ENCODE measurements at places on chromosomes 12 and 14.

DNA sequence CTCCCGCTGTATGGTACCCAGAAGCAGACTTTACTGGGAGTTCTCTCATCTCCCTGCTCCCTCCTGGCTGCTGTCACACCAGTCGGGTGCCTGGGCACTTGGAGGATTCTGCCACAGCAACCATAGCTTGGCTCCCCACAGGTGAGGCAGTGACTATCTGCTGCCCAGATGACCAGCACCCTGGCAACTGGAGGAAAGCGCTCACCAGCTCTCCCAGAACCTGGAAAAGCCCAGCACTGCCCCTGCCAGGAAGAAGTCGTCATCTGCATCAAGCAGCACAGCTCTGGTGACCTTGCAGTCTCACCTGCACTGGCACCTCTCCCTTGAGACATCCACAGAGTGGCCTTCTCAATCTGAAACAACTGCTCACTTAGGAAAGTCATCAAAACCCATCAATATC is 31.9 kb upstream of the TC2N start:
- no peak for DNase-seq

DNA sequence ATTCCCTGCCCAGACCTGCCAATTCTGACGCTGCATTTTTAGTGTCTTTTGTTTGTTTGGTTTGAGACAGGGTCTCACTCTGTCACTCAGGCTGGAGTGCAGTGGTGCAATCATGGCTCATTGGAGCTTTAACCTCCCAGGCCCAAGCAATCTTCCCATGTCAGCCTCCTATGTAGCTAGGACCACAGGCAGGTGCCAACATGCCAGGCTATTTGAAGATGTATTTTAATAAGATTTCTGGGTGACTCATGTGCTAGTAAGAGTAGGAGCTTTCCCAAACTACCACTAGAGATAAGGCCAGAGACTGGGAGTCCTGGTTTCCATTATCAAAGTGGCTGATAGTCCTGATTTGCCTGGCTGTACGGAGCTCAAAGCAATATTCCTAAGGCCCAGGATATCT is 693.3 kb downstream of the MED13L start:
- DNase-seq = no peak

DNA sequence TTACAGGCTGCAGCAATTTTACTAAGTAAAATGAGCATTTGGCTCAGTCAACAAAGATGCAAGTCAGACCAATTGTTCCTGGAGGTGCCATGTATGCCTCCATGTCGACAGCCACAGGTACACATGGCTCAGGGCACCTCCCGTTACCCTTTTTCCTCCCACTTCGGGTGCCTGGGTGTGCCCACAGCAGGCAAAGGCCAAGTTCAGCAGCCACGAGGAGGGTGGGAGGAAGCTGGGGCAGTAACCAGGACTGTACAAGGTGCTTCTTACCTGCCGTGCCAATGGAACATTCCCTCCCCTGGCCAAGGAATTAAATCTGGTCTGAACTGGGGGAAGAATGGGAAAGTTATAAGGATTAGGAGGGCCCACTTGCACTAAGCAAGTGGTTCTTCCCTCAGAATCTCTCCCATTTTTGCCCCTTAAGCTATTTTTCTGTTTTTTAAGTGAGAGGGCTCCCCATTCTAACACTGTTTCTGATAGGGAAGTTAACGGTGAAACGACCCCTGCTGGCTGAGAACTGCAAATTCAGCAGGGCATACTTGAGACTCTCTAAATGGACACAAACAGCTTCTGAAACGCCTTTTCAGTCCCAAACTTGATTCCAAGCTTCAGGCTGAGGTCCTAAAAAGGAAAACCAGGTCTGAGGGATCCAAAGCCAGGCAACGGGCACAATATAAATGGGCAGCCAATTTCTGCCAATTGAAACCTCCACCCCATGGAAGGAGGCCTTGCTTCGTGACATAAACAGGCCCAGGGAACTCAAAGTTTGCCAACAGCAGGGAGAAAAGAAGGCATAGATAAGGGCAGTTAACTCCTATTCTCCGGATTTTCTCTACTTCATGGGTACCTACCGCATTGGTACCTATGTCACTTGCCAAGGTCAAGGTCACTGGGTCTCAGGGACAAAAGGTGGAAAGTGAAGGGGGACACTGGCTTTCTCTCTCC is 24.8 kb downstream of the CLECL1 start:
- peak; percentile 26 for DNase-seq

DNA sequence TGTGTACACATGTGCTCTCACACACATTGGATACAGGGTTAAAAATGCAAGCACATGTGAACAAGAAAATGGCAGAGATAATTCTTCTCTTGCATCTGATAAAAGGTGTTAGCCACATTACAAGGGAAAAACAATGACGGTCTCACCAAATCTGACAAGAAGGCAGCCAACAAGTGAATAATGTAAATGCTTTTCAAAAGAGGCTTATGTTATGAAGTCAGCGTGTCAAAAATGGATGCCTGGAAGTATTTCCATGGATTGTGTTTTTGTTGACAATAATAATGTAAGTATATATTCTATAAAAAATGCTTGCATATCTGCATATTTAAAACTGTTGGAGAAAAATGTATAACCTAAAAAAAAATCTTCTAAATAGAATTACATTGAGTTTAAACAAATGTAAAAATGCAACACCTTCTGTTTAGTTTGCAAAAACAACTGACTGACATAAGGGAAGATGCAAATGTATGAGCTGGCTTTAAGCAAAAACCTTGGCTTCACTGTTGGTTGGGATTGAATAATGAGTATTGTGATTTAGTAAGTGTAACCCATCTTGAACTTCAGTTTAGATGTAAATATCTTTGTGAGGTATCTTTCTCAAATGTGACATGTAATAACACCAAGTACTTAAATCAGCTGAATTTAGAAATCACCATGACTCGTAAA is 424.9 kb downstream of the PDZRN4 start:
- DNase-seq = no peak

DNA sequence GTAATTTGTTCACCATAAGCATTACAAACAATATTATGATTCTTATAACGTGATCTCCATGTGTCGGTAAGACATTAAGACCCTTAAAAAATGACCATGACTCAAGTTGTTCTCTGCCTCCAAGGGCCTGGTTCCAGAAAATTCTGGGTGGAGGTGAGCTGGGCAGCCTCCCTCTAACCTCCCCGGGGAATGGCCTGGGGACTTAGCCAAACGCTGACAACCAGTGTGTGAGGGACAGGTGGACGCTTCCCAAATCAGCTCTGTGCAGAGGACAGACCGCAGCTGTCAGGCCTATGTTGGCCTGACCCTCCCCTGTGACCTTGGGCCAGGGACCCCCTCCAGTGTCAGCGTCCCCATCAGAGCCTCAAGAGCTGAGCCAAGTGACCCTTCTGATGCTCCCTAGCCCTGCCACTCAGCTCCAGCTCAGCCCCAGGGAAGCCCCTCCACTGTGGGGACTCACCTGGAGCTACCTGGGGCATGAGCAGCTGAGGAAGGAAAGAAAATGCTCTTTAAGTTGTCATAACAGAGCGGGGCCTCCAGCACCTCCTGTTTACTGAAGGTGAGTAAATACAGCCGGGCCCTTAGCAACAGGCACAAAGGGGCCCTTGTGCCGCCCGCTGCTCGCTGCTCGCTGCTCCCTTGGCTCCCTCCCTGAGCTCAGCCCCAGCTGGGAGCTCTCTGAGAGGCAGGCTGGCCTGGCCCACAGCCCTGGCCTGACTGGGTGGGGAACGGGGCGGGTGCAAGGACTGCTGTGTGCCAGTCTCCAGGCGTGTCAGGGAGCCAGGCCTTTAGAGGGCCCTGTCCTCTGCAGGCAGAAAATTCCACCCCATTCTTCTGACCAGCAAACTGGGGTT is 116.6 kb downstream of the CALM1 start:
- DNase-seq = no peak

DNA sequence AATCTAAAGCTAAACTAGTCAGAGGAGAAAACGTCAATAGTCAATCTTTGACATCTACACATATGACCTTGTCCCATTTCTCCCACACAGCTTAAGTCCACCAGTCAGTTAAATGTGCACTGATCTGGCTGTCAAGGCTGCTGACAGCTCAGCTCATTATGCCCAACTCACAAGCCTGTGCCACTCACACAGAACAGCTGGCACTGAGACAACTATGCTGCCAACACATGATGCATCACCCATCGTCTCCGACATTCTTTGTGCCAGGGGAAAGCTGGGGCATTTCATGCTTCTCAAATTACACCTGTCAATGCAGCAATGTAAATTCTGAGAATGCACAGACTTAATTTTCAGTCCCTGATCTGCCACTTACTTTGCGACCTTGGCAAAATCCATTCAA is 25.3 kb downstream of the GNS start:
- DNase-seq = no peak

GRCh38 chr12:42794806-42795205 is 205.3 kb upstream of the PRICKLE1 start:
- no peak for DNase-seq

DNA sequence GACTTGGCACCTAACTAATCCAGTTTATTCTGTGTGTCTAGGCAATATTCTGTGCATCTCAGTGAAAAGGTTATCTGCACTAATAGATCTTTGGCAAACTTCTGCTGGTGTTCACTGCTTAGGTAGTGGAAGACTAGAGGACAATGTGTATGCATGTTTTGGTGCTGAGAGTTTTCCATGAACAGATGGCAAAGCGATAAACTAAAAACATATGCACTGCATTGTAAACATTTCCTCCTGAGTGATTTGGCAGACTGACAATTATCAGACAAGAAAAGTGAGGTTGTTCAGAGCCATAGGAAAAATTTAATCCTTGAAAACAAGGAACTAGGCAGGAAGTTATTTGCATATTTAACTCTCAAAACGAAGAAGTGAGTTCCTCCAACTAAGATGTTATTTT is 400.4 kb downstream of the ATP23 start:
- DNase-seq = peak; percentile 92

DNA sequence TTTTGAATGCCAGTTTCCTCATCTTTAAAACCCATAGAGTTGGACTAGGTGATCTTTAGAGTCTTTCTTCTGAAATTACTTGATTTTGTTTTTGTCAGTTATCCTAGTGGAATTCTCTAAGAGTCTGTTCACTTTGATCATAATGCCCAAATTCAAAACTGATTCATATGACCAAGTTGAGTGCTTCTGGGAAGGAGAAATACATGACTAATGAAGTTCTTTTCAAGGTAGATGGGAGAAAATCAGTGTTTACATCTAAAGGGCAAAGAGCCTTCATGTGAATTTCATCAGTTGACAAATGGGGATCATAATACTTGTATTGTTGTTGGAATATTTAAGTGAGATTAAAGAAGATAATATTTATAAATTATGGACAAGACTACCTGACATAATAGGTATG is 53.2 kb downstream of the ERC1 start:
- DNase-seq = no peak

DNA sequence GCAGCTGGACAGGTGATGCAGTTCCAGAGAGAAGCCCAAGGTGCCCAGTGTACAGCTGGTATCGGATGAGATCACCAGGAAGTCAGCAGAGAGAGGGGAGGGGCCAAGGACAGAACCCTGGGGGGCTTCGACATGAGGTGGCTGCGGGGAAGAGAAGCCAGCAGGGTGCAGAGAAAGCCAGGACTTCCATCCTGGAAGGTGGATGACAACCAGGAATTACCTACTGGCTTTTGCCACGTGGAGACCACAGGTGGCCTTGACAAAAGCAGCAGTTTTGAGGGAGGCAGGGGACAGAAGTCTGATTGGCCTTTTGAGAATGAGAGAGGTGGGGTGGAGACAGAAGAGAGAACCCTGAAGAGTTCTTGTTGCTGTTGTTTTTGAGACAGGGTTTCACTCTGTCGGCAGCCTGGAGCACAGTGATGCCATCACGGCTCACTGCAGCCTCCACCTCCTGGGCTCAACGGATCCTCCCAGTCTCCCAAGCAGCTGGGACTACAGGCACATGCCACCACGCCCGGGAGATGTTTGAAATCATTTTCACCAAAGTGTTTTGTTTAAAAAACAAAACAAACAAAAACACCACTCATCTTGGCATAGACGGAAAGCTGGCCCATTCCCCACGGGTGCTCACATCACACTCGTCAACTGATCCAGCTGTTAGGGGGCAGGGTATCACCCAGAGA is 35.2 kb downstream of the CDC42BPB start:
- no peak for DNase-seq

- DNase-seq = no peak
Observed at GRCh38 chr14:75840911-75841310, 140.9 kb downstream of the TGFB3 start.

- no peak for DNase-seq
Observed at GRCh38 chr12:123071099-123071800, 79.6 kb downstream of the PITPNM2 start.

GRCh38 chr12:40229690-40230651 is 5.2 kb downstream of the LRRK2 start:
- no peak for DNase-seq

- DNase-seq = no peak
Observed at GRCh38 chr12:89889062-89889461, 180.4 kb upstream of the ATP2B1 start.

- DNase-seq = no peak
Observed at GRCh38 chr12:22340143-22340542, 5.6 kb upstream of the ST8SIA1 start.

GRCh38 chr14:100777818-100778525 is 47.9 kb upstream of the MEG3 start:
- DNase-seq = no peak

- no peak for DNase-seq
Observed at GRCh38 chr12:9123781-9124382, 8.2 kb upstream of the A2M start.

GRCh38 chr12:52360106-52360662 is 7.1 kb downstream of the KRT85 start:
- DNase-seq = no peak

Data from HFF-Myc (cell line).